ENCODE measurements at places on chromosomes 2 and 18.

DNA sequence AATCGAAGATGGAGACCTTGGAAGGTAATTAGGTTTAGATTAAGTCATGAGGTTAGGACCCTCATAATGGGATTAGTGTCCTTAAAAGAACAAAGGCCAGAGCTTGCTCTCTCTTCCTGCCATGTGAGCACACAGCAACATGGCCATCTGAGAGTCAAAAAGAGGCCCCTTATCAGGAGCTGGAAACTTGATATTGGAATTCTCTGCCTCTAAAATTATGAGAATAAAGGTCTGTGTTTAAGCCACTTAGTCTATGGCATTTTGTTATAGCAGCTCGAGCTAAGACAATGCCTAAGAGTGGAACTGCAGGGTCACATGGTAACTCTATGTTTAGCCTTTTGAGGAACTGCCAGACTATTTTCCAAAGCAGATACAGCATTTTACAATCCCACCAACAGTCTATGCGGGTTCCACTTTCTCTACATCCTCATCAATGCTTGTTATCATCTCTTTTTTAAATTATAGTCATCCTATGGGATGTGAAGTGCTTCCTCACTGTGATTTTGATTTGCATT lies 42.4 kb downstream of the THADA start:
- DNase-seq, result no peak

DNA sequence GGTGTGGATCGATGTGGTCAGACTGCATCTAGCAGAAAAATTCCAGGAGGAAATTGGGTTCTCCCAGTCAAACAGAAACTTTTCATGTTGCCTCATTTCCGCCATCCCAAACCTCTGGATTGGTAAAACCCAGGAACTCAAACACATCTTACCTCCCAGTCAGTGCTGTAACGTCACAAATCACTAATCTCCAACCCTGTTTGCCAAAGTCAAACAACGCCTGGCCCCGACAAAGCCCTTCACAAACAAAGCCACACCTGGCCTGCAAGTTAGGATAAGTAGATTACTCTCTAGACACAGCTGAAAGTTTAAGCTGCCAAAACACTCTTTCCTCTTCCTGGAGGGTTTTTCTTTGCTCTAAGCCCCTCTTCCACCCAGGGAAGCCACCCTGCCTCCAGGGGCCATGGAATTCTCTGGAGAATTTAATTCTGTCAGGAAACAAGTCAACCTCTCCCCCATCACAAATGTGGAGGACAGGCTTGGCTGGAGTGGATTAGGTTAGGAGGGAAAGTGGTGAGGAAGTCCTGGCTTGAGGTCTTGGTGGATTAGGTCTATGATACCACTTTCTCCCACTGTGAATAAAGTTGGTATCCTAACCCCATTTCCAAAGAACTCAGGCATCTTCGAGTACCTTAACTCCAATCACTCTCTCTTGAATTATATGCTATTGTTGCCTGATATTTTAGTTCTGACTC lies 86.7 kb downstream of the LYPD6B start:
- DNase-seq, result no peak

GRCh38 chr2:25497918-25498407 lies 156.2 kb upstream of the DNMT3A start:
- no peak for DNase-seq

DNA sequence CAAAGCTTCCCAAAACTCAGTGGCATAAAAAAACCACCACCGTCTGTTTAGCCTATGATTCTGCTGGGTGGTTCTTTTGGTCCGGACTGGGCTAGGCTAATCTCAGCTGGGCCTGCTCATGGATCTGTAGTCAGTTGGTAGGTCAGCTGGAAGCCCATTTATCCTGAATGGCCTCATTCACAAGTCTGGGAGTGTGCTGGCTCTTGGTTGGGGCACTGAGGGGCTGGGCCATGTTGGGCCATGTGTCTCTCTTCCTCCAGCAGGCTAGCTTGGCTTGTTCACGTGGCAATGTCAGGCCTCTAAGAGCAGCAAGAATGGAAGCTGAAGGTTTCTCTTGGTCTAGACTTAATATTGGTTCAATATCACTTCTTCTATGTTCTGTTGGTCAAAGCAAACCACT lies 95.7 kb upstream of the HS6ST1 start:
- DNase-seq, result no peak

DNA sequence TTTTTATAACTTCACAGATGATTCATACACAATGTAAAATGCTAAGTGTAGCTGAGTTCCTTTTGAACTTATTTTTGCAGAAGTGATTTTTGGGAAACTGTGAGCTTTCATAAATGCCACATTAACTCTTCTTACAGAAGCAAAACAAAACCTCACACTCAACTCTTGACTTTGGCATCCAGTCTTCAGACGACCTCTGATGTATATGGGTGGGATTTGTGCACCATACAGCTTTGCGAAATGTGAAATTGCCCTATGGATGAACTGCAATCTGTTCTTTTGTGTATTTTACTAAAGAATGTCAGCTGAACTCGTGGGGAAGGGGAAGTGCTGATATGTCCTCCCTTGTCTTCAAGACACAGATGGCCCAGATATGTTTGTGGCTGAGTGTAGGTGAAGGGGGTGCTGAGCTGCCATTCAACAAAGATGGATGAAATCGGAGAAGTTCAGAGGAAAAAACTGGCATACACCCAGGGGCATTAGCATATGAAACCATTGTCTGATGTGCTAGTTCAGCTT lies 218.3 kb downstream of the PTGR3 start:
- DNase-seq, result no peak

DNA sequence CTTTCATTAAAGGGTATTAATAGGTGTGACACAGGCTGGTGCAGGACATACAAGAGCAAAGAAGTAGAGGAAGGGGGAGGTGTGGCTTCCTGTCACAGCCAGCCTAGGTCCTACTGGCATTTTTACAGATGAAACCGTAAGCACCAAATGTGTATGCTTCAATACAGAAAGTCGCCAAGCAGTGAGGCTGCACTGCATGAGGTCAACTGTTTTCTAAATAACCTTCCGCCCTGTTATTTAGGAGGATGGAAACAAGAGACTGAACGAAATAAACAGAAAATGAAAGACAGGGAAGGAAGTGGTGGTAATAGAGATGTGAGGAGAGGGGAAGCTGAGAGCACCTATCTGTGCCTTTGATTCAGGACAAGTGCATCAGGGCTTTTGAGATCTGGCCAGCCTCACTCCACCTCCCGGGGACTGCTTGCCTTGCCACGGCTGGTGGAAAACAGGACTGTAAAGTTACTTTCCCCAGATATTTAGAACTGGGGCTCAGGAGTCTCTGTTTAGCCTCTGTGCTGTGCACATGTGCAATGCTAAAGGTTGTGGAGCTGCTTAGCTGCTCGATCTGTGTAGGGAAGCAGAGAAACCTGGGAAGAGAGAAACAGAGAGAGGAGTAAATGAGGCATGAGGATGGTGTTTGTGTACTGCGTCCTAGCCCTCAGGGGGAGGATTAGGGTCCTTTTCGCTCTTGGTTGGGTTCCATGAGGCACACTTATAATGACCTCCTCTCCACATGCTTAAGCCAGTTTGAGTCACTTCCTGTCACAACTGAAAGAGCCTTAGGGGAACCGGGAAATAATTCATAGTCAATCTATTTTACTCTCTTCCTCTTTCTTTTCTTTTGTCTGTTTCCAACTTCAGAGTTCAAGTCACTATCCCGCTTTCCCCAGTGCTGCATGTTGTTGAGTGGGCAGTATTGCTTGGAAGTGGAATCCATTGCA lies 62.3 kb upstream of the BOD1L2 start:
- DNase-seq, result no peak
